ENCODE measurements at places on chromosomes 11 and 22. TPM values are rescaled to one million over a fixed set of nuclear protein-coding genes. Genes with fewer than 3 reads are reported as not detected.

DNA sequence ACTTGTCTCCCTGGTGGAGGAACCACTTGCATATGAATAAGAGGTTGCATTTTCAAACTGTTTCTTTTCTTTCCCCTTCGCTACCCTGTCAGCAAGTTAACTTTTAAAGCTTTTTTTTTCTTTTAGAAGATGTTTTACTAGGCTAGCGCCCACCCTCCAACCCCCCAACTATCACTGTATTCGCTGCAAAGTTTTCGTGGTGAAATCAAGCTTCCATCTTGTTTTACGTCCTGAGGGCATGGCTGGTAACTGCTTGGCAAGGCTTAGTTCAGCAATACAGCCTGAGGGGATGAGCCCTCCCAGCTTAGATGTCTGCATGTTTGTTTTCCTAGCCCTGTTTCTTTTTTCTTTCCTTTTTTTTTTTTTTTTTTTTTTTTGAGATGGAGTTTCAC is 1359.3 kb downstream of the LRRC4C start:
- H3K4me1 ChIP-seq, result no peaks in the 10 kb centered on the region
- no peak overlapping the region for H3K27ac ChIP-seq
- H3K4me3 ChIP-seq, result no peak overlapping the region
- no peaks in the 10 kb centered on the region for H3K27me3 ChIP-seq
- DNase-seq, result no peak

EHF gene
- polyA plus RNA-seq, result not detected

- no peak overlapping the region for H3K27ac ChIP-seq
- no peaks in the 10 kb centered on the region for H3K36me3 ChIP-seq
- H3K27me3 ChIP-seq, result no peaks in the 10 kb centered on the region
- no peak overlapping the region for H3K4me3 ChIP-seq
- no peak for DNase-seq
Measured at GRCh38 chr22:36143066-36143815, 17.3 kb downstream of the APOL3 start.

GRCh38 chr11:131980888-131981668 is 610.7 kb downstream of the NTM start:
- no peaks in the 10 kb centered on the region for H3K4me1 ChIP-seq
- H3K27me3 ChIP-seq, result peaks cover 17% of the 10 kb centered on the region
- no peaks in the 10 kb centered on the region for H3K36me3 ChIP-seq
- H3K27ac ChIP-seq, result no peak overlapping the region
- DNase-seq, result no peak

DNA sequence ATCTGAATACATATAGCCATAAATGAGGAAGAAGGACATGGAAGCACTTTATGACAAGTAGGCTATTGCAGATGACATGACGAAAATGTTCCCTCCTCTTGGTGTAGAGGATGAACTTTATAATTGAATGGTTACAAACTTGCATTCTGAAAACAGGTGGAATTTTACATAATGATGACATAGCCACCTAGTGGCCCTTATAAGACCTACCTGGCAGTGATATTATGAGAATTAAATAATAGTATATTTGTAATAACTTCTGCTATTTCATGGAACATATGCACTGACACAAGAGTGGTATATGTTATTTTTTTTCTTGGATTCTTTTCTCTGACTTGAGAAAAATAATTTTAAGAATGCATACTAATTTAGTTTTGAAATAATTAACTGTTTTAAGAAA is 22.9 kb downstream of the TRIM22 start:
- H3K27me3 ChIP-seq, result no peaks in the 10 kb centered on the region
- H3K4me3 ChIP-seq, result no peak overlapping the region
- no peaks in the 10 kb centered on the region for H3K36me3 ChIP-seq
- H3K4me1 ChIP-seq, result no peaks in the 10 kb centered on the region

SYT12 gene
- polyA plus RNA-seq, result 0.62 TPM

- peak overlapping the region; percentile 58 for H3K4me3 ChIP-seq
- peak; percentile 48 for DNase-seq
- peaks cover 6% of the 10 kb centered on the region for H3K4me1 ChIP-seq
- H3K27ac ChIP-seq, result no peak overlapping the region
- no peaks in the 10 kb centered on the region for H3K36me3 ChIP-seq
Measured at GRCh38 chr11:77590194-77590782, 535 bp downstream of the AQP11 start.

Measured in cardiac muscle cell (in vitro differentiated cells and primary cell).